ENCODE measurements at places on chromosomes 16 and 17.

DNA sequence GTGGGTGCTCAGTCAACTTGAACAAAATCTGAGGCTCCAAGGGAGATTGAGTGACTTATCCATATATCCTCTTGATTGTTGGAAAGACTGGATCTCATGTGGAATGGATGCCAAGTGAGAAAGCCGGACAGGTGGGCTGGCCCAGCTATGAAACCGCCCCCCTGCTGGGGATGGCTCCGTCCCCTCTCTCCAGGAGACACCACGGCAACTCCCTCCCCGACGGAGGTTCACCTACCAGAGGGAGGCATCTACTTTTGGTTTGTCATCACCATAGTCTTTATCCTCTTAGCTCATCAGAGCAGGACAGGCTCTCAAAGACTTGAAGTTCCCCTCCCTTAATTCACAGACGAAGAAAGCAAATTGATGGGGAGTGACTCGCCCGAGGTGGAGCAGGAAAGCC lies 1.8 kb upstream of the ALG1 start:
- DNase-seq = no peak

DNA sequence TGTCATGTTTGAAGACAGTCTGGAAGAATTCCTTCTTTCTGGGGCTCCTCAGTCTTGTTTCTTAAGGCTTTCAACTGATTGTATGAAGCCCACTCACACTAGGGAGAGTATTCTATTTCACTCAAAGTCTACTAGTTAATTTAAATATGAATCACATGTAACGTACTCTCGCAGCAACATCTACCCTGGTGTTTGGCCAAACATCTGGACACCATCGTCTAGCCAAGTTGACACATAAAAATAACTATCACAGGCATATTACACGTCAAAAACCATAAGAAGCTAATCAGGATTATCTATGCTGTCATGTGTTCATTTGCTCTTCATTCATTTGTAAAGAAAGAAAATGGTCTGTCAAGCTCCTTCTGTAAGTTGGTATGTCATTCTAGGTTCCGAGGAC lies 787.4 kb downstream of the KCNJ2 start:
- no peak for DNase-seq

DNA sequence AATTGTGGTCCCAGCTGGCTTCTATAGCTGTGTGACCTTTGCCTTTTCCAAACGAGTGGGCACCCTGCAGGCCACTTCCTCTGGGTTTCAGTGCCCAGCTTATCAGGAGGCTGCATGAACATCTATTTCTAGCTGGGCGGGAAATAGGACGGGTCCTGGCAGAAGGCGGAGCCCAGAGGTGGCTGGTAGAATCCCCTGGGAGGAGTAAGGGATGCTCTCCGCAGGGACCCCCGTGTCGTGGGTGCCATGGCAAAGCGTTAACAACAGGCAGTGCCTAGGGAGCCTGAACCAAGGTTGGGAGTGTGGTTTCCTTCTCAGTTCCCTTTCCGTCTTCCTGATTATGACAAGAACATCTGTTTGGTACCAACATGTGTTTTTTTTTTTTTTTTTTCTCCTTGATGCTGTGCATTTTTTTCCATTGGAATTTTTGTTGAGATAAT lies 58.2 kb downstream of the PLCG2 start:
- DNase-seq = peak; percentile 47

DNA sequence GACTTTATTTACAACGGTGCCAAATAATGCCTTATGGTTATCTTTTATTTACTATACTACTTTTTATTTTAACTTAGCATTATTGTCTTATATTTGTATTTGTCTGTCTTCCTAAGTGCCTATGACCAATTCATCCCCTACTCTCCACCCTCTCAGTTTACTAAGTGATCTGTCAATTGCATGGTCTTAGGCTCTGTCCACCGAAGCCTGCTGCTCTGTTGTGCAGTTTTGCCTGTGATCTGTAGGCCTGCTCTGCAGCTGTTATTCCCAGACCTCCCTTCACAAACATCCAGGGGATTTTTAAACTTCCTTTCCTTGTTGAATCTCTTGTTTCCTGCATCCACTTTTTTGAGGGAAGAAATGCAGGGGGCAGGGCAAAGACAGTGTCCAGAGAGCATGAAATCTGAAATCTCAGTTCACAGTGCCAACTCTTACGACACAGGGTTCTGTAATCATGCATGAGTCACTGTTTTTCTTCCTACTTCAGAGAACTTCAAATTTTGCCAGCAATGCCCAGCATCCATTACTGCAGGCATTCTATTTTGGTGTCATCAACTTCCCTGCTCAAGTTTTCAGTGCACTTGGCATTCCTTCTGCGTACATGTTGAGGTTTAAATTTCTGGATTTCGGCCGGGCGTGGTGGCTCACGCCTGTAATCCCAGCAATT lies 11.4 kb downstream of the SLFN5 start:
- DNase-seq = no peak

GRCh38 chr16:16881814-16882213 lies 502.9 kb downstream of the NPIPA7 start:
- no peak for DNase-seq

DNA sequence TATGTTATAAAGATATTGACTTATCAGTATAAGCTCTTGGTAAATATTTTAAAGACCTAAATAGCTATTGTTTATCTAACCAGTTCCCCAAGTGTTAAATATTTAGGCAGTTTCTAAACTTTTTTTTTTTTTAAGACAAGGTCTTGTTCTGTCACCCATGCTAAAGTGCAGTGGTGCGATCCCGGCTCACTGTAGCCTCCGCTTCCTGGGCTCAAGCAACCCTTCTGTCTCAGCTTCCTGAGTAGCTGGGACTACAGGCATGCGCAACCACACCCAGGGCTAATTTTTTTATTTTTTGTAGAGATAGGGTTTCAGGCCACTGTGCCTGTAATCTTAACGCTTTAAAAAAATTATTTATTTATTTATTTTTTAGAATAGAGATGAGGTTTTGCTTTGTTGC lies 43.5 kb downstream of the SNX29 start:
- DNase-seq = no peak

DNA sequence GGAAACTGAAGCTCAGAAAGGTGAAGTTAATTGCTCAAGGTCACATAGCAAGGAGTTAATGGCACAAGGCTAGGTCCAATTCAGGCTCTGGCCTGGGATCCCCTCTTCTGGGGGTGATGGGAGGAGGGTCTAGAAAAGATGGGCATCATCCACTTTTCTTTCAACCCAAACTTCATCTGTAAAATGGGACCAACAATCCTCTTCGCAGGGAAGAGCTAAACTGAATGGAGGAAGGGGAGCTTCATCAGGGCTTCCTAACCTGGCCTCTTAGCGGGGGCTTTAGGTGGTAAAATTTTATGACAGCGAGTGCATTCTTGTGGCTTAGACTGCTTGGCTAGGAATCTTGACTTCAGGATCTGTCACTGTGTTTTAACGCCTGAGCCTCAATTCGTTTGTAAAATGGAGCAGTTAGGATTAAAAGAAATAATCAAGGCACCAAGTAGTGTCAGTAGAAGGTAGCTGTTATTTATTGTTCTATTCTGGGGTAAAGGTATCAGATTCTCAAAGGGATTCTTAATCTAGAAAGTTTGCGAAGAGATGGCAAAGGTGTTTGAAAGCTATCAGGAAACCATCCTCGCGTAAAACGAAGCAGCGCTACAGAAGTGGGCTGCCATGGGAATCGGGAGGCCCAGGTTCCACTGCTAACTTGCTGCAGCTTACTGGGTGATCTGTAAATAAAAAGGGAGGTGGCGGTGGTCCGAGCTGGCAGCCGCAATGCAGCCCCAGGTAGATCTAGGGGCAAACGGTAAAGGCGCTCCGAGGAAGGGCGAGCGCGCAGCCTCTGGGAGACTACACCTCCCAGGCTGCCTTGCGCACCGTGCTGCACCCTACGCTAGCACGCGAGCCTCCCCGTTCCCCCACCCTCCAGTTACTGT lies 1.5 kb upstream of the SRCAP start:
- no peak for DNase-seq

Measured in CMK (cell line).